ENCODE measurements at places on chromosomes 3 and 15.

DNA sequence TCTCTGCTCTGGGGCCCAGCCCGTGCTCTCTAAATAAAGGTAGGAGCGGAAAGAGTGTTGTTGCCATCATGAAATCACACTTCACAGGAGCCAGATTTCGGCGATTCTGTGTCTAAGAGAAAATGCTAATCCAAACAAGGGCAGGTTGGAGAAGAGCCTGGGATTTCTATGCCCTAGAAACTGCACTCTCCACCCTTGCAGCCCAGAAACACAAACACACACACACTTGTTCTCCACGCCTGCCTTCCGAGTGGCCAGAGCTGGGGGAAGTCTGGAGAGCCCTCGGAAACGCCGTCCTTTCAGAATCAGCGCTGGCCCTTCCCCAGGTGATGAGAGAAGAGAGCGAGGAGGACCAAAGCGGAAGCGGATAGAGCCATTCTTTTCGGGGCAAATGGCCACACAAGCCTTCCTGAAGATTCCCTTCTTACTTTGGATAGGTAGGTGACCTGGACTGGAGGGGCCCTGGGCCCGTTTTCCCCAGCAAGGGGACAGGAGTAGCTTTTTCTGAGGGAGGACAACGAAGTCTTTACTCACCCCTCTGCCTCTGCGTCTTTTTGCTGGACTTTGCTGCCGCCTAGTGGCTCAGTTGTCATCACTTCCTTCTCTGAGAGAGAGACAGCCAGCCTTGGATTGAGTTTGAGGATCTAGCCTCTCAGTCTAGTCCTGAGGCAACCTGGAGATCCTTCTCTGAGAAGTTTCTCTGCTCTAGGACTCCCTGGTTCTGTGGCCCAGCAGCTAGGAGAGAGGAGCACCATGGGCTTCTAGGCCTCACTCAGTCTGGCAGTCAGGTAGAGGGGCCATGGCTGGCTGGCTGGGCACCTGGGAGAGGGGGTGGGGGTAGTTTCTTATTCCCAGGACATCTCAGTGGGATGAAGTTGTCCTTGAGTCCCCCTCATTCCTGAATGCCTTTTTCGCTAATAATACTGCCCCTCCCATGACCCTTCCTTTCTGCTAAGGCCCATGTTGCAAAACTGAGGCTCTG lies 37.7 kb downstream of the SENP8 start:
- DNase-seq, result peak; percentile 76

GRCh38 chr15:57367556-57367955 lies 8.7 kb upstream of the CGNL1 start:
- no peak for DNase-seq

DNA sequence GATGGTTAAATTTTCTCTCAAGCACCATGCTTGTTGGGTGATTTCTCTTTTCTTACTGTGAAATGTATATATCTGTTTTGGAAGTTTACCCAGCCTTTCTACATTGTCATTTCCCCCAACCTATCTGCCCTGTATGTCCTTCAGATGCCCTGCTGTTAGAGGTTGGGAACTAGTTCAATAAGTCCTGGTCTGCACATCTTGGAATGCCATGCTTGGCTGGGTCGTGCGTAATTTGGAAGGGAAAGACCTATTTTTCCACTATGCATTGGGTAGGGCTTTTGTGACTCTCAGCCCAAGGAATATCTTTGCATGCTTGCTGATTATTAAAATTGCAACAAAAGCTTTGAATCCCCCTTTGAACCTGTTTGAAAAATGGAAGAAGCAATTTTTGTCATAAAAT lies 63.8 kb downstream of the TRIM71 start:
- no peak for DNase-seq

- no peak for DNase-seq
Measured at GRCh38 chr15:62163397-62164013, 1.6 kb downstream of the C2CD4B start.

GRCh38 chr15:73442421-73442820 lies 543 bp upstream of the REC114 start:
- DNase-seq, result no peak

- DNase-seq, result no peak
Measured at GRCh38 chr3:106438887-106439286, 570.1 kb upstream of the CBLB start.

DNA sequence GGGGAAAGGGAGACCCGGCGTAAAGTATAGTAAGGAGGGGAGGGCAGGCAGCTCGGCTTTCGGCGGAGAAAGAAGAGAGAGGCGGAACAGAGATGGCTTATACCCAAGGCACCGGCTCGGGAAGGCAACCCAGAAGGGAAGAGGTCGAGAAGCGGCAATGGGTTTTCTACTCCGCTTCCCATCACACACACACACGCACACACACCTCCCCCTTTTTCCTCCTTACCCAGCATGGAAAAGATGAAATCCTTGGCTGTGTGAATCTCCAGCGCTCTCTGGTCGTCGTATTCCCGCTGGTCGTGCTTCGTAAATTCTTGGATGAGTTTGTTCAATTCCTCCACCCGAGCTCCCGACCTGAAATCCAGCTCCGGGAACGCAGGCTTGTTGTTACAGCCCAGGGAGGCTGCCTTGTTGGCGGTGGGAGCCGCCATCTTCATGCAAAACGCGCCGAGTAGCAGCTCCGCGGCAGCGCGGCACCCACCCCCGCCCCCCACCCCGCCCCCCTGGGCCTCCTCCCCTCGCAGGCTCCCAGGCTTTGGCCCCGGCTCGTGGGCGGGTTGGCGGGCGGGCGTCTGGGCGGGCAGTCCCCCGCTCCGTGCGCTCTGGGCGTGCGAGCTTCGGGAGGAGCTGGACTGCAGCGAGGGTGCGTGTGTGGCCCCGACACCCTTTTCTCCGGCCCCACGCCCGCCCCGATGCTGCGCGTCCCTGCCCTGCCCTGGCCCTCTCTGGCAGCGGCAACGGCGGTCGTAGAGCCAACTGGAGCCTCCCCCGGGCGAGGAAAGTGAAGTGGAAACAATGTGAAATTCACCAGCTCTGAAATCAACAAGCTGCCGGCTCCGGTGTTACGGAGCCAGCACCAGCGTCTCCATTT lies at the start of gene MB21D2:
Gene MB21D2 (minus strand): TSS at position 453 of the 871 bp plus-strand sequence. CDS start 16 bp downstream, at position 437.
- DNase-seq, result peak; percentile 92

- DNase-seq, result no peak
Measured at GRCh38 chr3:5341610-5342009, 154.1 kb downstream of the EDEM1 start.

DNA sequence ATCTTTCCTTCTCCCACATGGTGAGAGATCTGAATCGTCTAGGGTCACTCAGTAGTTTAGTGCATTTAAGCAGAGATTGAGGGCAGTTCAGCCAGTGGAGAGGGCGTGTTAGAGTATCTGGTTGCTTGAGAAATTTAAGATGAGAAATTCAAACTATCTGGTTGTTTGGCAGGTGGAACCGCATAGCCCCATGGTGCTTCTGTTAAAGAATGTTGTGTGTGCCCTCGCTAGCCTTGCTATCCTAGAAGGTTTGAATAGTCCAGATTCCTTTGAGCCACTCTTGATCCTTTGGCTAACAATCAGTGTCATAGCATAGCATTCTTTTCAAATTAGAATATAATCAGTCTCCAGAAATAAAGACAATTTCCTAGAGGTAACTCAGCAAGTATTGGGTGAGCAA lies 32.1 kb downstream of the ABHD17C start:
- DNase-seq, result no peak

- no peak for DNase-seq
Measured at GRCh38 chr3:69602112-69602511, 137.2 kb upstream of the MITF start.

- DNase-seq, result no peak
Measured at GRCh38 chr15:84766461-84767035, 18.2 kb downstream of the ZNF592 start.
